ENCODE measurements at places on chromosomes 12 and 14.

GRCh38 chr12:28776220-28776619, 372.9 kb upstream of the FAR2 start:
- no peak for DNase-seq

DNA sequence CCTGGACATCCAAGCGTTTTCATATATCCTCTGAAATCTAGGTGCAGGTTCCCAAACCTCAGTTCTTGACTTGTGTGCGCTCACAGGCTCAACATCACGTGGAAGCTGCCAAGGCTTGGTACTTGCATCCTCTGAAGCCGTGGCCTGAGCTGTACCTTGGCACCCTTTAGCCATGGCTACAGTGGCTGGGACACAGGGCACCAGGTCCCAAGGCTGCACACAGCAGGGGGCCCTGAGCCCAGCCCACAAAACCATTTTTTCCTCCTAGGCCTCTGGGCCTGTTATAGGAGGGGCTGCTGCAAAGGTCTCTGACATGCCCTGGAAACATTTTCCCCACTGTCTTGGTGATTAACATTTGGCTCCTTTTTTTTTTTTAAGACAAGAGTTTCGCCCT, 11.6 kb upstream of the FAM177A1 start:
- DNase-seq = no peak

DNA sequence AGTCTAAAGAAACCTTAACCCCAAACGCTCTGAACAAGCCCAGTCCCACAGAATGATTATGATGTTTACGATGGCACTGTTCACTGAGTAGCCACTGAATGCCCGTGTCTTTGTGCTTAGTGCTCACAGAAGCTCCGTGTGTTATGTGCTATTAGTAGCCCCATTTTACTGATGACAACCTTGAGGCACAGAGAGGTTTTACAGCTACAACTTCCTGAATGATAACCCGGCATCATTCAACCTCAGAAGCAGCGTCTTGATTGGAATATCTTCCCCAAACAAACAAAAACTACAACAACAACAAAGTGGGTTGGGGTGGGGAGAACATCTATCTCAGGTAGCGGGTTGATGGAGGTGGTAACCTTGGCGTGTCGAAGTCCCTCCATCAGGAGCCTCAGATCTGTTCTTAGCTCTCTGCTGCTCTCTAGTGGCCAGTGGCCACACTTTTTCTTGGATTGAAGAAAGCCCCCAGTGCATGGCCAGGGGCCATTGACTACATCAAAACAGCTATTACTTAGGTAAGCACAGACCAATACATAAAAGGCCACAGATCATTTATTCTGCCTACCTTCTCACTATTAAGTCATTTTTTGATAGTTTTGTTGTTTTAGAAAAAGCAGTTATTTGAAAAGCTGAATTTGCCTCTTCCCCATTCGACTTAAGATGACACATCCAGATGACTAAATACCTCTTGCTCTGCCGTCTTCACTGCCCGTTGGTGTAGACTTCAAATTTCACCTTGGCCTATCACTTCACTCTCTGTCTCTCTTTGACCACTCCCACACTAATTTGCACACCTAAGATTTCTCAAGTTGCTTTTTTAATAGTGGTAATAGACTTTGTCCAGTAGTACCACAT, 376.9 kb downstream of the GALC start:
- peak; percentile 80 for DNase-seq

GRCh38 chr12:109997393-109997792, 1.2 kb upstream of the GIT2 start:
- no peak for DNase-seq

Data from urothelium cell line (cell line).